Femur (tissue), 1 donor: ENCODE measurements at places on chromosomes 13 and 19.
A peak's percentile ranks its signal among the peaks of the same experiment; 100 is the strongest.

DNA sequence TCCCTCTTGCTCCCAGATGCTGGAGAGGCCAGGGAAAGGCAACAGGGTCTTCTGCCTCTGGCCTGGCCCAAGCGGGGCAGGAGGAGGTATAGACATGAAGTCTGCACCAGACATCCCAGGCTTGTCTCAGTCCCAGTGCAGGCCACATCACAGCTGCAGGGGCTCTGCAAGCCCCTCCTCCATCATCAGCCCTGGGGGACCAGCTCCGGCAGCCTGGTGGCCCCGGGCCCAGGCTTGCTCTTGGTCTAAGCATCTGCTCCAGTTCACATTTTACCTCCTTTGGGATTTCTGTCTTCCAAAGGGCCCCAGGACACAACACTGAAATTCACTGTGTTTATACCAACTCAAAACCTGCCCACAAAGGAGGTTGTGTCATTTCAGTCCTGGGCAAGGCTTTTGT, 359.4 kb downstream of the ZNF536 start:
- DNase-seq = no peak

DNA sequence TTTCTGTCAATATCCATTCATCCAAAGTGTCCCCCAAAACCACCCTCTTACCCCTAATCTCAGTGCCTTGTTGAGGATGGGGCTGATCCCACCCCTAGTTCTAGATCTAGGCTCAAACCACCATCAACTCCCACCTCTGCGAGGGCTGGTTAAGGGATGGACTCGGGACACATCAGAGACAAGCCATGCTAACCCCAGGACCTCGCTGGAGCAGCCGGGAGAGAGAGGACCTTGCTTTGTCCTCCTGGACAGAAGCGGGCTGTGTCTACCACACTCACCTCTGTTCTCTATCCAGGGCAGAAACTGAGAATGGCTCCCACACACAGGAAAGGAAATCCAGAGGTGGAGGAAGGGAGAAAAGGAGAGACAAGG, 90.8 kb upstream of the UQCRFS1 start:
- no peak for DNase-seq

DNA sequence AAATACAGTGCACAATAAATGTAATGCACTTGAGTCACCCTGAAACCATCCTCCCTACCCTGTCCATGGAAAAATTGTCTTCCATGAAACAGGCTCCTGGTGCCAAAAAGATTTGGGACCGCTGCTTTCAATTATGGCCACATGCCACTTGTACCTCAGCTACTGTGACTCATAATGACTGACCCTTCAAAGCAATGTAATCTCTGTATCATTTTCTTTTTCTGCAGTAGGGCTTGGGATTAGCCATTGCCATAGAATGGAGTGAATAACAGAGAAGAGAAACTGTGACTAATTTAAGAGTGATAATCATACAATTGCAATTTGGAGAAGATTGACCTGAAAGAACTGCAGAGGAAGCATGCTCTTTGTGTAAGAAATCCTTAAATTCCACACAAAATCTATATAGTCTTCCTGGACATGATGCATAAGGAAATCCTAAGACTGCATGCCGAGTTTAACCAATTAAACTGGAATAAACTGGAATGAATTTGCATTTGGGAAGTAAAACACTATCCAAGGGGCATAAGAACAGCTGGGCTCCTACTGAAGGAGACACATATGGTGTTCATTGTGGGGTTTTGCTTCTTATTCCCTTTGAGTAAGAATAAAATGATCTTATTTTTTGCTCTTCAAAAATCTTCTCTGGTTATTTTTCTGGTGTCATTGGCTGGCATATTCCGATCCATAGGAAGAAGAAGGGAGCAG, 59.5 kb upstream of the SLC7A1 start:
- DNase-seq = no peak

DNA sequence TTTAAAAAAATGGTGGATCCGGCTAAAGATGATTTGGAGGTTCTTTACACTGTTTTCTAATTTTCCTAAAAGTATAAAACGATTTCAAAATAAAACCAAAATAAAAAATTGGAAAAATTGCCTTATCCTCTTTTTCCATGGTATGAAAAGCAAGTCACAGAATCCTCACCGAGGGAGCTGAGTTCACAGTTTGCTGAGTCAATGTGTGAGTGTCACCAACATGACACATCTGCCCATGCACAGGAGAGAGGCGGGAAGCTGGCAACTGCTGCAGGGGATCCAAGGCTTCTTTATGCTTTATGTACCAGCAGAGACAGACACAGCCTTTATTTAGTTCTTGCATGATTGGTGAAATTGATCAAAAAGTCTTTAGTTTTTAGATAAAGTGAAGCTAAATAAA, 157.8 kb downstream of the TNFSF13B start:
- DNase-seq = no peak

GRCh38 chr19:32890841-32891240, 21.3 kb upstream of the SLC7A9 start:
- DNase-seq = no peak

GRCh38 chr13:37995092-37995491, 125.5 kb upstream of the TRPC4 start:
- no peak for DNase-seq

DNA sequence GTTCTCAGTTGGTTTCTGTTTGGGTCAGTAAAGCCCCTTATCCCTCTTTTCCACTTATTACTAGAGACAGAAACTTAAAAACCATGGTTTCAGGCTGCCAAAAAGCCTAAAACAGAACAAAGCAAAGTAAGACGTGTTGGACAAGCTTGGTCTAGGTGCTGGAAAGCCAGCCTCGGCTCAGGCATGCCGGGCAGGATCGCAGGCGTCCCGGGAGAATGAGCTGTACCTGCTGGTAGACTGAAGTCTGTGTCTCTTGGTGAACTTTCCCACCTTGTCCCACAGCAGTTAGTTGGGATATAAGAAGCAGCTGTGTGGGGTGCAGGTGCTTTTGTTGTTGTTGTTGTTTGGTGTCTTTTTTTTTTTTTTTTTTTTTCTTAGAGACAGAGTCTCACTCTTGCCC, 20.8 kb downstream of the PRAM1 start:
- no peak for DNase-seq

- DNase-seq = peak; percentile 91
Observed at GRCh38 chr13:32902874-32903273, 113.3 kb upstream of the KL start.

DNA sequence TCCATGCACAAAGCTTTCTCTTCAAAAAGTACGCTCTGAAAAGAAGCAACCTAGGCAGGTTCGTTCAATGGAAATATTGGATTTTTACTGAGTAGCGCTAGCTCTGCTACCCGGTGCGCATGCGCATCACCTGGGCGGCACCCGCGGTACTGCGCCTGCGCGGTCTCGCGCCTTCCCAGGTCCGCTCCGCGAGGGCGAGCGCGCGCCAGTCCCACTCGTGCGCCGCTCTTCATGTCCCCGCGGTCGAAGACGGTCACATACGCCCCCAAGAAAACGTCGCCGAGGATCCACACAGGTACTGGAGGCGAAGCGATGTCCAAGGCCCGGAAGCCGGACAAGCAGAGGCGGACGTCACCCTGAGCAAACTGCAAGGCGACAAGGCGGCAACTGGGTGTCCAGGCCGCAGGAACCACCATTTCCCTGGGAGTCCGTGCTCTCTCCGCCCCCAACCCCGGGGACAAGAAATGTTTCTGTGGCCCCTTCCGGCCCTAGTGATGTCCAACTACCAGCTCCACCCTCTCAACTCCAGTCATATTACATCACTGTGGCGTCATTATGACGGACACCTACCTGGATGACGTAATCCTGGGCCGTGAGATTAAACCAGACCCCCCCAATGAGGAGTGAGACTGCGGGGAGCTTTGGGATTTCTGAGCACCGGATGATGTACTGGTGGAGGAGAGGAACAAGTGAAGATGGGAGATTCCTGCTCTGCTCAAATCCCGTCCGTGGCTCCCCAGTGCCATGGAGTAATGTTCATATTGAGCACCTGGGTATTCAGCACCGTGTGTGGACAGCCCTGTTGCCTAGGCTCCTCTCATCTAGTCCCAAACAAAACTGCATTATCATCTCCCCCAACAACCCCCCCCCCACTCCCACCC, 4.8 kb upstream of the KCNC3 start:
- DNase-seq = peak; percentile 81

GRCh38 chr13:114275304-114275703, 6.1 kb upstream of the UPF3A start:
- no peak for DNase-seq

DNA sequence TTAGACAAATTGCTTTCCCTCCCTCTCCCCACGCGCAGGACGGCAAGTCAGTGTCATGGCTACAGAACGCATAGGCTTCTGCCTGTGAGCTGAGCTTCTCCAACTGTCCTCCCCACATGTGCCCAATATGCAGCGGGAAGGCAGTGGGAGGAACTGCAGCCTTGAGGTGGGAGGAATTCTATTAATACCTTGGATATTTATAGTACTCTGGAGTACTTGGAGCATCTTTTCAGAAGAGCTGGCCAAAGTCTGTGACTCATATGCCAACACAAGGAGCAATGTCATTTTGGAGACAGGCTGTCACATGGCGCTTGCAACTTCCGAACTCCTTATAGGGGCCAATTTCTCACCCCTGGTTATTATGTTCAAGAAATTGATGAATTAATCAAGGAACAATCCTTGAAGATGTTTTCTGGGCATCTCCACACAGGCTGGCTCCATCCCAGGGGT, 245.0 kb upstream of the SERP2 start:
- peak; percentile 40 for DNase-seq
